ENCODE measurements at places on chromosomes 16 and 17. TPM values are rescaled to one million over a fixed set of nuclear protein-coding genes. Genes with fewer than 3 reads are reported as not detected.

The CCL7 gene
- total RNA-seq: not detected

The ASPHD1 gene
- total RNA-seq: 0.48 TPM

The TLE7 gene
- not detected for total RNA-seq

The GALR2 gene
- total RNA-seq: not detected

The CA7 gene
- not detected for total RNA-seq

The SMPD3 gene
- 0.29 TPM for total RNA-seq

The PITPNM3 gene
- 3.6 TPM for total RNA-seq

The ATP1B2 gene
- total RNA-seq: 2.0 TPM

The TMEM220 gene
- 15.4 TPM for total RNA-seq

The ATP2A3 gene
- 32.1 TPM for total RNA-seq

Measured in aorta (tissue), 5 donors.